ENCODE measurements at places on chromosomes 7 and 10.

GRCh38 chr10:101060951-101061623 is 702 bp upstream of the KAZALD1 start:
- peaks cover 25% of the 10 kb centered on the region for H3K4me1 ChIP-seq
- no peaks in the 10 kb centered on the region for H3K27me3 ChIP-seq

DNA sequence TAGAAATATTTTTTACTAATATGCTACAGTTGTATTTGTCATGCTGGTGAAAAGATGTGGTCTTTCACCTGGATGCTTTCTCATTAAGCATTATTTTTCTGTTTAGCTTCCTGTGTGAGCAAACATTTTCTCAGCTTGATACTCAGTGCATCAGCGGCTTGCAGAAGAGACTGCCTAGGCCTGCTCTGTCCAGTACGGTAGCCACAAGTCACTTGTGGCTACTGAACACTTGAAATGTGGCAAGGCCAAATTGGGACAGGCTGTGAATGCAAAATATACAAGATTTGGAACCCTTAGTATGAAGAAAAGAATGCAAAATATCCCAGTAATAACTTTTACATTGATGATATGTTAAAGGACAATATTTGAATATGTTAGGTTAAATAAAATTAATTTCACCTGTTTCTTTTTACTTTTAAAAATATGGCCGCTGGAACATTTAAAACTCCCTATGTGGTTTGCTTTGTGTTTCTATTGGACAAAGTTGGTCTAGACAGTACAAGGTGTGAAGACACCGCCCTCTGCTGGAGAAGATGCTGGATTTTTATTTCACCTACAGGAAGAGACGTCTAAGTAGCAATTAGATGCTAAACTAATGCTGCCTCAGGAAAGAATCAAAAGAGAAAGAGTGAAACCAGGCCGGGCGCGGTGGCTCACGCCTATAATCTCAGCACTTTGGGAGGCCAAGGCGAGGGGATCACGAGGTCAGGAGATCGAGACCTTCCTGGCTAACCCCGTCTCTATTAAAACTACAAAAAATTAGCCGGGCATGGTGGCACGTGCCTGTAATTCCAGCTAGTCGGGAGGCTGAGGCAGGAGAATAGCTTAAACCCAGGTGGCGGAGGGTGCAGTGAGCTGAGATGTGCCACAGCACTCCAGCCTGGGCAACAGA is 5.3 kb downstream of the SRGN start:
- no peaks in the 10 kb centered on the region for H3K27me3 ChIP-seq
- H3K27ac ChIP-seq: no peak overlapping the region
- no peaks in the 10 kb centered on the region for H3K36me3 ChIP-seq
- peak; percentile 79 for DNase-seq
- no peak overlapping the region for H3K4me3 ChIP-seq
- H3K4me1 ChIP-seq: no peaks in the 10 kb centered on the region

DNA sequence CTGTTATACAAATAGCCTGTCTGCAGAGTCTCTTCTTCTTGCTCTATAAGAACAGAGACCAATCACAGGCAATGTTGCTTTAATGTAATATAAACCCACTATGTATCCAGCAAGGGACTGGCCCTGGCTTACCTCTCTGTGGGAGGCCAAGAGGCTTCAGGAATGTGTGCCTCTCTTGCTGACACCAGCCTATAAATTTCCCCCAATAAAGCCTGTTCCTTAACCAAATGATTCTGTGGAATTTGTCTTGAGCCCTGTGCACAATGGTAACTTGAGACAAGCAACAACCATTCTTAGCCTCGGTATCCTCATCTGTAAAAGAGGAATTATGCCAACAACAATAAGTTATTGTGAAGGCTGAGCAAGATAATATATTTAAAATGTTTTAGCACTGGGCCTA is 563.7 kb downstream of the GRM8 start:
- H3K4me1 ChIP-seq: no peaks in the 10 kb centered on the region
- no peaks in the 10 kb centered on the region for H3K27me3 ChIP-seq
- H3K27ac ChIP-seq: no peak overlapping the region

DNA sequence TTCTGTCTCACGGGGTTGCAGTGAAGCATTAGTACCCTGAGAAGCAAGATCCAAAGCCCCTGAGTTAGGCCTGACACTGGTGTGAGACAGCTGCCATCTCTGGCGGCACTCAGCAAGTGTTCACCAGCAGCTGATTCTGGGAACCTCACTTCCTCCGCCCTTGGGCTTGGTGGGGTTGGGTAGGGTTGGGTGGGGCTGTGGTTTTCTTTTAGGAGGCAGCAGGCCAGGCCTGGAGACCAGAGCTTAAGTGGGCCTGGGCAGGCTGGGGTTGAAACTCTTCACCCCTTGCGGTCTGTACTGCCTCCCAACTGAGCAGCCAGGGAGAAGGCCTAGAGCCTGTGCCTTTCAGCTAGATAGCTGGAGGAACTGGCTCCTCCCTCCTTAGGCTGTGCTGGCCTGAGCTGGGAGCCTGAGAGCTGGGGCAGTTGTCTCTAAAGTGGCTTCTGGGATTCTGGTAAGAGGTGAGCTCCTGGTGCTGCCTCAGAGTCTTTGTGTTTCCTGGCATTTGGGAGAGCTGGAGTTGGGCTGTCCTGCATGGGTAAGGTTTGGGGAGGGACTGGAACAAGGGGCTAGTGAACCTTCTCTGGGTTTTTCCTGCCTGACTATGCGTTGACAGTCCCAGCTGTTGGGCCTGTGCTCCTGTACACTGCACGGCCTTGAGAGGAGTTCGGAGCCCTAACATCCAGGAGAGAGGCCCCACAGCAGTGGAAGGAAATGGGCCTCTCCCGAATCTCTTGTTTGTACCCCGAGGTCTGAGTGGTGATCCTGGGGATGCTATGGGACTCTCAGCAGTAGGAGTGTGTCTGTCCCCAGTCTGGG is 5.1 kb downstream of the TSPAN14 start:
- DNase-seq: peak; percentile 57
- peaks cover 86% of the 10 kb centered on the region for H3K4me1 ChIP-seq
- no peaks in the 10 kb centered on the region for H3K36me3 ChIP-seq
- H3K4me3 ChIP-seq: no peak overlapping the region
- peak overlapping the region; percentile 64 for H3K27ac ChIP-seq

DNA sequence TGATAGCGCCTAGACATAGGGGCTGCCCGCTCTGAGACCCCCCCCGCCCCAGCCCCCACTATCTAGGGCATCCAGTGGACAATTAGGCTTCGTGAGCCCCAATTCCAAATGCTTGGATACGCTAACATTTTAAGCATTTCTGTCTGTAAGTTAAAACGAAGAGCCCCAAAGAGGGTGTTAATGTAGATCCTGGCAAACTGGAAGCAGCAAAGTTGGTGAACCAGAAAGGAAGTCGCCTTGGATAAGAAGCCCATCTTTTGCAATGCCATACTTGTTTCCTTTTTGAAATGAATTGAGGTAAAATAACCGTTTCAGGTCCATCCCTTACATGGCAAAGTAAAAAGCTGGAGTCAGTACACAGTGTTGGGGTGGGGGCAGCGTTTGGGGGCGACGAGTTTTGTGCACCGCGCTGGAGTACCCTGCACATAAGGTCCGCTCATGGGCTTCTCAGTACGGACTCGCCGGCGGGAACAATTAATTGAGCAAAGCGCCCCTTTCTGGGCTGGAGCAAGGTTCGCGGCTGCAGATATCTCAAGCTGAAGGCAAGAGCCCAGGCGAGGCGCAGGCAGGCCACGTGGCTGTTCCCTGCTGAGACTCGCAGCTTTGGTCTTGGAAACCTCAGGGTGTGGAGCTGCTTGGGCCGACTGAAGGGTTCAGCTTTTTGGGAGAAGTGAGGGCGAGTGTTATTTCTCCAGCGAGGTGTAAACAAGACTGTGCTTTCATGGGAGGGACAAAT is 1.4 kb upstream of the TWIST1 start:
- no peak overlapping the region for H3K4me3 ChIP-seq
- no peak overlapping the region for H3K27ac ChIP-seq
- no peak for DNase-seq

DNA sequence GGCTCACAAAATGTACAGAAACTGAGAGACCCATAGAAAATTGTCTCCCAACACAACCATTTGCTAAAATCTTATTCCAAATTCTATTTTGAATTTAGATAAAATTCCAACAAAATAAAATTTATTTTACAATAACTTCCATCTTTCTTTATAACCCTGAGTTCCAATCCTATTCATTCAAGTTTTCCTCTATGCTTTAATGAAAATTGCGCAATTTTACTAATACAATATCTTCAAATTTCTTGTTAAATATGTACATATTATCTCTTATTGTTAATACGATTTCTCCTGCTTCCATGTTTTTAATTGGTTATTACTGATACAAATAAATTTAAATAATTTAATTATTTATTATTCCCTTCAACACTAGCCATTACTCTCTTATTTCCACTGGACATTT is 645.2 kb upstream of the COBL start:
- no peaks in the 10 kb centered on the region for H3K27me3 ChIP-seq
- no peak for DNase-seq
- H3K4me1 ChIP-seq: no peaks in the 10 kb centered on the region
- no peak overlapping the region for H3K27ac ChIP-seq

DNA sequence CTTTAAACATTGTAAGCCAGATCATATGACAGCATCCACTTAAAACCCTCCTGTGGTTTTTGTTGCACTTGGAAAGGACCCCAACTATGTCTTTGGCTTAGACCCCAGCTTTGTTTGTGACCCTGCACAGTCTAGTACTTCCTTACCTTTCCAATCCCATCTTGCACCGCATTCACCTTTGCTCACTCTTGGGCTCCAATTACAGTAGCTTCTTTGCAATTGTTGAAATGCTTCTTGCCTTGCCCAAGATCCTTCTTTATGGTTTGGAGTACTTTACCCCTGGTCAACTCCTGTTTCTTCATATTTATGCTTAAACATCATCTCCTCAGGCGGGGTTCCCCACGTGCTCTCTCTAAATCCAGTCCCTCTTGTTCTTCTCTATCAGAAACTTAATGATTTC is 162.6 kb downstream of the PTEN start:
- H3K36me3 ChIP-seq: no peaks in the 10 kb centered on the region
- no peak overlapping the region for H3K27ac ChIP-seq
- no peaks in the 10 kb centered on the region for H3K4me1 ChIP-seq
- no peak overlapping the region for H3K4me3 ChIP-seq

DNA sequence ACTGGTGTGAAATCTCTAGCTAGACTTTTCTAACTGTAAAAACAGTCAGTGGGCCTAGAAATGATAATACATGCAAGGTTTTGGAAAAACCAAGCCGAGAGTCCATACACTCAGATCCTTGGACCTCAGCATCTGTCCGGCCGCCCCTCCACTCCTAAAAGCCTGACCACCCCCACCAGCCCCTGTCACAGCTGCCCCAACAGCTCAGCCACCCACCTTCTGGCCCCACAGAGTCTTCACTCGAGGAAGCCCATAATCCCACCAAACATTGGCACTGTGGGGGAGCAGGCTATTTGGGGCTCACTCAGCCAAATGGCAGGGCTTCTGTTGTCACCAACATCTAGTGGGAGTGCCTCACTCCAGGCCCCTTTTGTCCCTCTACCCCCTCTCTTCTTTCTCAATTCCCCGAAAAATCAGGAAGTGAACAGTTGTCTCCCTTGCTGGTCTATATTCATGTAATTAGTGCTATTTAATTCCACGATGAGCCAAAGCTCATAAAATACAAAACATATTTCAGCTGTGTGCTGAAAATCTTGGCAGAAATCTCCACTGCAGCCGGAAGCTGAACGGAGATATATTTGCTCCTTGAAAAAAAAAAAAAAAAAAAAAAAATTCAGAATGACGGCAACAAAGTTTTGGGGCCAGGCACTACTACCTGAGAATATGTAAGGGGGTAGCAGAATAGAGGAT is 55.5 kb downstream of the PLXNA4 start:
- H3K27me3 ChIP-seq: no peaks in the 10 kb centered on the region
- no peaks in the 10 kb centered on the region for H3K36me3 ChIP-seq
- H3K4me3 ChIP-seq: no peak overlapping the region
- no peaks in the 10 kb centered on the region for H3K4me1 ChIP-seq
- DNase-seq: no peak

- H3K27ac ChIP-seq: no peak overlapping the region
- H3K27me3 ChIP-seq: no peaks in the 10 kb centered on the region
- no peaks in the 10 kb centered on the region for H3K36me3 ChIP-seq
- H3K4me3 ChIP-seq: no peak overlapping the region
- no peak for DNase-seq
These were observed 151.3 kb upstream of the NPVF start for GRCh38 chr7:25379351-25380300.

GRCh38 chr7:111439977-111440376 is 122.3 kb downstream of the IMMP2L start:
- H3K4me1 ChIP-seq: no peaks in the 10 kb centered on the region
- no peak for DNase-seq
- no peaks in the 10 kb centered on the region for H3K27me3 ChIP-seq
- no peaks in the 10 kb centered on the region for H3K36me3 ChIP-seq

GRCh38 chr7:7324698-7325097 is 142.4 kb downstream of the C1GALT1 start:
- no peaks in the 10 kb centered on the region for H3K36me3 ChIP-seq
- no peak overlapping the region for H3K27ac ChIP-seq
- H3K27me3 ChIP-seq: no peaks in the 10 kb centered on the region
- H3K4me3 ChIP-seq: no peak overlapping the region

GRCh38 chr7:4167385-4167910 is 514.6 kb upstream of the FOXK1 start:
- no peaks in the 10 kb centered on the region for H3K36me3 ChIP-seq
- no peak overlapping the region for H3K27ac ChIP-seq
- no peaks in the 10 kb centered on the region for H3K4me1 ChIP-seq
- DNase-seq: no peak
- no peaks in the 10 kb centered on the region for H3K27me3 ChIP-seq
- no peak overlapping the region for H3K4me3 ChIP-seq

DNA sequence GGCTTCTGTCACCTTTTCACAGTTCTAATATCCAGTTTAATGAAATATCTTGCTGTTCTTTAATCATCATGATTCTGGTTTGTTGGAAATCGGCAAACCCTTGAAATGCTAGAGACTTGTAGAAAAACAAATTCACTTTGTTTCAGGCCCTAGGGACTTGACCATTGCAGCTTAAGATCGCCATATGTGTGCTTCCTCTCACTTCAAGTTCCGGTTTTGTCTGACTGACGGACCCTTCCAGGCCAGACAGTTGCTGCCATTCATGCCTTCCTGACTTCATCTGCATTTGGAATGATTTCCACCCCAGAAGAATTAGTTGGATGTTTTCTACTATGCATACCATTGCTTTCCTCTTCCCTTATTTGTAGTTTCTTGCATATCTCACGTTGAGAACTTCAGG is 125.6 kb downstream of the CELF2 start:
- no peaks in the 10 kb centered on the region for H3K27me3 ChIP-seq
- no peak overlapping the region for H3K27ac ChIP-seq
- no peaks in the 10 kb centered on the region for H3K36me3 ChIP-seq
- H3K4me1 ChIP-seq: peaks cover 6% of the 10 kb centered on the region

GRCh38 chr10:53543410-53543809 is 770.8 kb upstream of the MBL2 start:
- no peaks in the 10 kb centered on the region for H3K4me1 ChIP-seq
- no peaks in the 10 kb centered on the region for H3K27me3 ChIP-seq
- no peaks in the 10 kb centered on the region for H3K36me3 ChIP-seq
- no peak overlapping the region for H3K27ac ChIP-seq
- H3K4me3 ChIP-seq: no peak overlapping the region

GRCh38 chr7:80277434-80278427 is 143.1 kb downstream of the GNAI1 start:
- no peaks in the 10 kb centered on the region for H3K36me3 ChIP-seq
- no peaks in the 10 kb centered on the region for H3K4me1 ChIP-seq
- no peaks in the 10 kb centered on the region for H3K27me3 ChIP-seq
- no peak overlapping the region for H3K27ac ChIP-seq
- H3K4me3 ChIP-seq: no peak overlapping the region
- no peak for DNase-seq

All from thyroid gland (tissue), 4 donors.